ENCODE measurements at places on chromosomes 1 and 21.
A peak's percentile ranks its signal among the peaks of the same experiment; 100 is the strongest.

DNA sequence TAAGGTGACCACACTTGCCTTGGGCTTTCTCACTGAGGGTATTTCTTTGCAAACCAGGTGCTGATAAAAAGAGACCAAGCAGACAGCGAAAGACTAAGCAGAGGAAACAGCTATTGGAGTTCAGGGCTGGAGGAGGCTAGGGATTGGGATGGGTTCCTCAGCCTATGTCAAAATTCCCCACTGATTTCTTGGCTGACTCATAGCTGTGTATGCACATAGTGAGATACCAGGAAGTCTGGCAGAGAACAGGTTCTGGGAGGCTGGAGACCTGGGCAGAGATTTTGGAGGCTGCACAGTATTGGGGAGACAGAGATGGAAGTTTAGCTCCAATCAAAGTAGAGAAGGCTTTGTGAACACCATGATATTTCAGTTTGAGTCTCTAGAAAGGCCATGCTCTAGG is 25.3 kb downstream of the YARS1 start:
- no peak for DNase-seq

- DNase-seq, result no peak
These were observed 3.6 kb downstream of the KRTAP21-3 start for GRCh38 chr21:30714946-30715345.

- DNase-seq, result no peak
These were observed 181.8 kb downstream of the NFIA start for GRCh38 chr1:61263905-61264824.

- DNase-seq, result no peak
These were observed 72.0 kb upstream of the VAV3 start for GRCh38 chr1:108036796-108037562.

- no peak for DNase-seq
These were observed 707 bp upstream of the GPR153 start for GRCh38 chr1:6261615-6261995.

- peak; percentile 16 for DNase-seq
These were observed 18.4 kb upstream of the LY9 start for GRCh38 chr1:160777486-160778089.

GRCh38 chr1:70675737-70676156 is 264.7 kb downstream of the CTH start:
- DNase-seq, result no peak

GRCh38 chr1:12019858-12020509 is 686 bp downstream of the MIIP start:
- DNase-seq, result no peak

- no peak for DNase-seq
These were observed 9.2 kb downstream of the DDI2 start for GRCh38 chr1:15626269-15626950.

- DNase-seq, result no peak
These were observed 55.5 kb downstream of the TLR5 start for GRCh38 chr1:223087291-223088255.

GRCh38 chr1:229880271-229881170 is 186.5 kb upstream of the GALNT2 start:
- DNase-seq, result no peak

GRCh38 chr1:42385283-42385682 is 4.7 kb downstream of the RIMKLA start:
- DNase-seq, result no peak

DNA sequence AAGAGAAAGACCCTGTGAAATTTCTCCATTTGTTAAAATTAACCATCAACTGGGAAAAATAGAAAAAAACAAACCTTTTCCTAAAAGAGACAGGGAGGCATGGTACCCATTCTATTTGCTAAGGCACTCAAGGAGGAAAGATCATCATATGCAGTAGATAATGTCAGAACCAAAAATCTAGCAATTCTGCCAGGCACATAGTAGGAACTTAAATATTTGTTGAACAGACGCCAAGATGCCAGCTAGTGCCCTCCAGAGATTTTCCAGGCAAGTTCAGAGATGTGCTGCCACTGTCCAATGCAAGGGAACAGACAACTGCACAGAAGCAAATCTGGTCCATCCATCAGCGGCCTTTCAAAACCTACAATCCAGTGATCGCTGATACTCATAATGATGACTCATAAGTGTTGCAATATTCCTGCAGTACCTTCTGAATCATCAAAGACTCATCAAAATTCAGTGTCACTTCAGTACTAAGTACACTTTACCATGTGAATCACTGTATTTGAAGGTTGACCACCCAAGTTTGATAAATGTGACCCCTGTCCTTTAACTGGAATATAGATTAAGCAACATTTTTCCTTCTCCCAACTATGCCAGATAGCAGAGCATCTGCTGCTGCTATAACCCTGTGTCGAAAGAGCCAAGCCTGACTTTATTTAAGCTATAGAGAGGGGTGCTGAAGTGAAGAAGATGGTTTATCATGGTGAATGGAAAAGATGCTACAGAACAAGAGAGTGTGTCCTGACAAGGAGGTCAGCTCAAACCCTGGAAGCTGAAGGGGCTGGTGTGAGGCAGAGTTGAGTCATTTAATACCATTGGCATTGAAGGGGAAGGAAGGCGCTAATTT is 99.1 kb downstream of the MT1HL1 start:
- peak; percentile 77 for DNase-seq

- DNase-seq, result no peak
These were observed 240.7 kb downstream of the BARHL2 start for GRCh38 chr1:90476411-90476810.

DNA sequence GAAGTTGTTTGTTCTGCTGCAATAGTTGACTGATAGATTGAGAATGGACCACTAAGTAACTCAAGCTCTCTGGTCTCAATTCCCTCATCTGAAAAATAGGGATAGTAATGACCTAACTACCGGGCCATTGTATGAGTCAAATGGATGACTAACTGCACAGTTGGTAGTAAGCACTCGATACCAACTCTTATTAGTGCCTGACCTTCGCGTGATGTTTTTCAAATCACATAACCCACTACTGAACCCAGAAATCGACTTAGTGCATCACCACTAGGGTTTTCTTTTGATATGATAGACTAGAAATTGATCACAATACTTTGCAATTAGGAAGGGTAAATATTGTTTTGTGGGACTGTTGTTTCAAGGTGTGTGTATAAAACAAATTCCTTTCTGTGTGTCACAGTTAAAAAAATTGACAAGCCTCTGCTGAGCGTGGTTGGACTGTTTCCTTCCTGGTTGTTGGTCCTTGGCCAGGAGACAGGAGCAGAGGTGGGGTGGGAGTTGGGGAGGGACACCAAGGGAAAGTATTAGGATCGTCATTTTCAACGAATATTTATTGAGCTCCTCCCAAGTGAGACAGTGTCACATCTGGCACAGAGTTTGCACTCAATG is 54.0 kb upstream of the LRP8 start:
- peak; percentile 31 for DNase-seq

DNA sequence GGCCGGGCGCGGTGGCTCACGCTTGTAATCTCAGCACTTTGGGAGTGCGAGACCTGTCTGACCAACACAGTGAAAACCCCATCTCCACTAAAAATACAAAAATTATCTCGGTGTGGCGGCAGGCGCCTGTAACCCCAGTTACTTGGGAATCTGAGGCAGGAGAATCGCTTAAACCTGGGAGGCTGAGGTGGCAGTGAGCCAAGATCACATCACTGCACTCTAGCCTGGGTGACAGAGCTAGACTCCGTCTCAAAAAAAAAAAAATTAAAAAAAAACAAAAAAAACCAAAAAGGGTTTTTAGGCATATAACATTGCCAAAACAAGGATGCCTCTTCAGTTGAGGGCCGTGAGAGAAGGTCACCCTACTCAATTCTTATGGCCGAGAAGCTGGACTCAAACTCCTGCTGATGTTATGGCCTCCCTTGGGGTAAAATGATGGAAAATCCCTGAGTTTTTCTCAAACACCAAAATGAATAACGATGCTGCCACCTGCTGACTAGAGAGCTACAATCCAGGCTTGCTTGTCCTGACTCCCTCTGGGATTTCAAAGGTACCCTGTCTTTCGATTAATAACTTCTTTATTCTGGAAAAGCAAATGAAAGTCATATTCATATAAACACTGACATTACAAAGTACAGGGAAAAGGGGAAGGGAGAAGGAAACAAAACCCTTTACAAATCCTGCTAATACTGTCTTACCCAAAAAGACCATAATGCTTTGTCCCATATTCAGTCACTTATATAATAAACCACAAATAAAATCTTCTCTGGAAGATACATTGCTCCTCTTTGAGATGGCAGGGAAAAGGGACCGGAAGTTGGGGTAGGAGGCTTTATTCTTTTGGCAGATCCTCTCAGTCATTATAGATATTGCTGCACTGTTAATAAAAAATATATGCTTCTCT is 10.7 kb downstream of the RAB42 start:
- peak; percentile 48 for DNase-seq
